ENCODE measurements at places on chromosomes 13 and 19.

DNA sequence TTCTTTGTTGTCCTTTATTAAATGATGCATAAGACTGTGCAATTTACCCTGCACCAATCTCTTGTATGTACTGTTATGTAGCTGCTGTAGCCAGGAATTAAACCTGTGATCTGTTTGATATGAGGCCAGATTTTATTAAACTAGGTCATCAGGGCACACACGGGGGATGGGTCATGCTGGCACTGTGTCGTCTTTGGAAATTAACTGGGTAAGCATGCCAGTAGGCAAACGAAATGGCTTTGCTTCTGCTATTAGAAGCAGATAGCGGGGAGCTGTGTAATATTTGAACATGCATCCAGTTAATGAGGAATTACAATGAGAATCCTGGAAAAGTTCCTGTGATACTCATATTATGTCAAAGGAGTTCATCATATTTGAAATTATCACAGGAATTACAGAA, 23.5 kb downstream of the MTUS2 start:
- DNase-seq, result no peak

GRCh38 chr19:29247051-29247450, 34.1 kb upstream of the UQCRFS1 start:
- DNase-seq, result no peak

GRCh38 chr13:32877491-32877890, 138.7 kb upstream of the KL start:
- DNase-seq, result no peak

DNA sequence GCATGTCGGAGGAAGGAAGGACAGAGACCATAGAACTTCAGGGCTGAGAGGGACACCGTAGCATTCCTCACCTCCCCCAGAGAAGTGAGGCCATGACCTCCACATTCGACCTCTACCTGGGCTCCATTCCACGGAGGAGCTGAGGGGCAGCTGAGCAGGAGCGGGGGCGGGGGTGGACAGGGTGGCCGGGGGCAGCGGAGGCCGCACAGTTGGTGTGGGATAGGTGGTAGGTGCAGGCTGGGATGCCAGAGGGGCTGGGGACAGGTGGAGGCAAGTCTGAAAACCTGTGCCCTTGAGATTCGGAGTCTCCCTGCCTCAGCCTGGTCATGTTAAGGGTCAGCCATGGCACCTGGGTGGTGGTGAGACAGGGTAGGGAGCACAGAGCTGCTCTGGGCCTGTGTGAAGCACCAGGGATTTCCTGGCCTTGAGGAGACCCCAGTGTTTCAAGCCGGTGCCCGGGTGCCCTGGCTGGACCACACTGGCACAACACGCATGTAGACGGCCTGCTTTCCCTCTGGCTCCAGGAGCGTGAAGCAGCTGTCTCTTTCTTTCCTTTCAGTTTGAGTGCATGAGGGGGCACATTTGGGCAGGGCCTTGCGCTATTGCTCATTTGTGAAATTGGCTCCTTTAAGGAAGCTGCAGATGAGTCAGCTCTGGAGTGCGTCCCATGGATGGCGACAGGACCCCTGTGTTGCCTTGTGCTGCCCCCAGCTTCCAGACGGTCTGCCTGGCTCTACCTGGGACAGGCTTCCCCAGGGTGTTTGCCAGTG, 51.8 kb downstream of the TSSK6 start:
- DNase-seq, result no peak

DNA sequence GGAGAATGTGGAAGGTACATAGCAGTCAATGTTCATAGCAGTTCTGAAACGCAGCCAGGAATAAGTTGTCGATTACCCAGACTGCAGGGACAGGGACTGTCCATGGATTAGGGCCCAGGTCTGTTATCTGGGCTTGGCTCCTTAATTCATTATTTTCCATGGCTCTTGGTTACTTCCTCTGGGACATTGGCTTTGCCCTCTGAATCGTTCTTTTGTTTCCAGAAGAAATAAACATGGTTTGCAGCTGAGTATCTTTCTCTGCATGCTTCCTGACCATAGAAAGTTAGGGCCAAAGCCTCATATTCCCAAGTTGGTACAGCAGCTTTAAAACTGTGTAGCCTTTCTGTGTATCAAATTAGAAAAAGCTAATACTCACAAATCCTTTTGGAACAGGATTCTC, 121.7 kb upstream of the MAB21L1 start:
- no peak for DNase-seq

- DNase-seq, result no peak
Observed at GRCh38 chr13:40981361-40981760, 37.8 kb downstream of the ELF1 start.

DNA sequence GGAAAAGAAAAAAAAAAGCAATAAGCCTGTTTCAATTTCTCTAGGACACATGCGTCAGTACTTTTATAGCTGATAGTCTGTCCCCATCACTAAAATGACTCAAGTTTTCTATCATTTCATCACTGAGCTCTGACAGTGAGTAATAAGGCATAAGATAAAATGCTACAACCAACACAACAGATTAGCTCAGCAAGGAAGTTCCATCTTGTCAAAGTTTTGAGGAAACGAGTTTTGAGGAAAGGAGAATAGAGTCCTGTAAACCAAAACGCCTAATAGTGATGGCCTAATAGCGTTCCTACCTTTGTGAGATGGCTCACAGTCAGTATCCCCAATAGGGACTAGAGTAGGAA, 145.1 kb downstream of the LACC1 start:
- no peak for DNase-seq

DNA sequence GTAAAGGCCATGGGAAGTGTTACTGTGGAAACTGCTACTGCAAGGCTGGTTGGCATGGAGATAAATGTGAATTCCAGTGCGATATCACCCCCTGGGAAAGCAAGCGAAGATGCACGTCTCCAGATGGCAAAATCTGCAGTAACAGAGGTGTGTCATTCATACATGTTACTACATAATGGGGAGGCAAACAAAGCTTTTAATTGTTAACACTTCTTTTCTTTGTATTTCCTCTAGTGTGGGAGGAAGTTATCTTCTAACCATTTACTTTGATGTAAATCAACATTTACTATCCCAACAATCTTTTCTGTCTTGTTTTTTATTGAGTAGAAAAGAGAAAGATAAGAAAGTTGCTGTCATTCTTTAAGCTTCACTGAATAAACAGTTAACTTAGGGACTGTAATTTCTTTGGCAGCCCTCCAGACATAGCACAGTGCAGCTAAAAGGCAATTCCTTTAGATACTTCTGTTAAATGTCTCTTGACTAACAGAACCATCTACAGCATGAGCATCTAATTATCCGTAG, 126.9 kb downstream of the ITGBL1 start:
- DNase-seq, result no peak

- DNase-seq, result no peak
Observed at GRCh38 chr19:10724573-10725071, 6.7 kb downstream of the DNM2 start.

DNA sequence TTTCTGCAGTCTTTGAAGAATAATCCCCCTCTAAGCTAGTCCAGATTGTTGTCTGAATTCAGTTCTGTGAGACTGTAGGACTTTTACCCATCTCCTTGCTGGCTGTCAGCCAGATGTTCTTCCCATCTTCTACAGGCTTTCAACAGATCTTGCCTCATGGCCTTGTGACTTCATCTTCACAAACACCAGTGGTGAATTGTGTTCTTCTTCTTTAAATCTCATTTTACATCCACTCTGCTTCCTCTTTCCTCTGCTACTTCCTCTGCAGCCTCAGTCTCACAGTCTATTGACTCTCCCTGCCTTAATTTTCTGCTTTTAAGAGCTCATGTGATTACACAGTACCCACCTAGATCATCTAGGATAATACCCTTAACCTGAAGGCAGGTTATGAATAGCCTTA, 859.0 kb upstream of the SLITRK1 start:
- no peak for DNase-seq

DNA sequence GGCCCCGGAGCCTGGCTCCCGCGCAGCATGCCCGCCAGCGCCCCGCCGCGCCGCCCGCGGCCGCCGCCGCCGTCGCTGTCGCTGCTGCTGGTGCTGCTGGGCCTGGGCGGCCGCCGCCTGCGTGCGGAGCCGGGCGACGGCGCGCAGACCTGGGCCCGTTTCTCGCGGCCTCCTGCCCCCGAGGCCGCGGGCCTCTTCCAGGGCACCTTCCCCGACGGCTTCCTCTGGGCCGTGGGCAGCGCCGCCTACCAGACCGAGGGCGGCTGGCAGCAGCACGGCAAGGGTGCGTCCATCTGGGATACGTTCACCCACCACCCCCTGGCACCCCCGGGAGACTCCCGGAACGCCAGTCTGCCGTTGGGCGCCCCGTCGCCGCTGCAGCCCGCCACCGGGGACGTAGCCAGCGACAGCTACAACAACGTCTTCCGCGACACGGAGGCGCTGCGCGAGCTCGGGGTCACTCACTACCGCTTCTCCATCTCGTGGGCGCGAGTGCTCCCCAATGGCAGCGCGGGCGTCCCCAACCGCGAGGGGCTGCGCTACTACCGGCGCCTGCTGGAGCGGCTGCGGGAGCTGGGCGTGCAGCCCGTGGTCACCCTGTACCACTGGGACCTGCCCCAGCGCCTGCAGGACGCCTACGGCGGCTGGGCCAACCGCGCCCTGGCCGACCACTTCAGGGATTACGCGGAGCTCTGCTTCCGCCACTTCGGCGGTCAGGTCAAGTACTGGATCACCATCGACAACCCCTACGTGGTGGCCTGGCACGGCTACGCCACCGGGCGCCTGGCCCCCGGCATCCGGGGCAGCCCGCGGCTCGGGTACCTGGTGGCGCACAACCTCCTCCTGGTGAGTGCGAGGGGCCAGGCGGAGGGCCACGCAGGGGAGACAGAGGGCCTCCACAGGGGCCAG, at the start of gene KL:
Gene KL, plus strand, starts transcription at position 10 of the 909 bp plus-strand sequence. Its CDS starts 18 bp downstream, at position 28.
- DNase-seq, result peak; percentile 20

- no peak for DNase-seq
Observed at GRCh38 chr13:49456156-49456555, 12.1 kb downstream of the SETDB2 start.

GRCh38 chr19:18436671-18437490, 1.1 kb downstream of the ISYNA1 start:
- DNase-seq, result peak; percentile 86

- no peak for DNase-seq
Observed at GRCh38 chr19:408441-408901, 476 bp downstream of the C2CD4C start.

DNA sequence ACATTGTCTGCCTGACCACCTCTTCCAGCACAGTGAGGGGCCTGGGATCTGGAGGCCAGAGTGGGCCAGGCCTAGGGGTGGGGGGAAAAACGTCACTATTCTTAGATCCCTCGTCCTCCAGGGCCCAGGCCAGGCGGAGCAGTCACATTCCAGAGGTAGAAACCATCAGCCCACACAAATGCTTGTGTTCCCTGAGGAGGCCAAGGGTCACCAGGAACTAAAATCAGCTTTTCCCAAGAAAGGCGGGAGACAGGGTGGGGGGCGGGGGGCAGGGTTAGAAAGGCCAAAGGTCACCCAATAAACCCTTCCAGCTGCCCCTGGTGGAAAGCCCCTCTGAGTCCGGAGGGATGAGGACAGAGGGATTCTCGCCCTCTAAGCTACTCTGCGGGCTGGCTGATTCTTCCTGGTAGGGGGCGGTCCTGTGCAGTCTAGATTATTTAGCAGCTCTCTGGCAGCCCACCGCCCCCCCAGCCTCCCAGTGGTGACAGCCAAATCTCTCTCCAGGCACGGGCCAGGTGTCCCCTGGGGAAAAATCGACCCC, 23.5 kb upstream of the CCL25 start:
- no peak for DNase-seq

- no peak for DNase-seq
Observed at GRCh38 chr19:10521461-10522171, 4.4 kb upstream of the S1PR5 start.

- no peak for DNase-seq
Observed at GRCh38 chr13:85910962-85911361, 111.7 kb upstream of the SLITRK6 start.

DNA sequence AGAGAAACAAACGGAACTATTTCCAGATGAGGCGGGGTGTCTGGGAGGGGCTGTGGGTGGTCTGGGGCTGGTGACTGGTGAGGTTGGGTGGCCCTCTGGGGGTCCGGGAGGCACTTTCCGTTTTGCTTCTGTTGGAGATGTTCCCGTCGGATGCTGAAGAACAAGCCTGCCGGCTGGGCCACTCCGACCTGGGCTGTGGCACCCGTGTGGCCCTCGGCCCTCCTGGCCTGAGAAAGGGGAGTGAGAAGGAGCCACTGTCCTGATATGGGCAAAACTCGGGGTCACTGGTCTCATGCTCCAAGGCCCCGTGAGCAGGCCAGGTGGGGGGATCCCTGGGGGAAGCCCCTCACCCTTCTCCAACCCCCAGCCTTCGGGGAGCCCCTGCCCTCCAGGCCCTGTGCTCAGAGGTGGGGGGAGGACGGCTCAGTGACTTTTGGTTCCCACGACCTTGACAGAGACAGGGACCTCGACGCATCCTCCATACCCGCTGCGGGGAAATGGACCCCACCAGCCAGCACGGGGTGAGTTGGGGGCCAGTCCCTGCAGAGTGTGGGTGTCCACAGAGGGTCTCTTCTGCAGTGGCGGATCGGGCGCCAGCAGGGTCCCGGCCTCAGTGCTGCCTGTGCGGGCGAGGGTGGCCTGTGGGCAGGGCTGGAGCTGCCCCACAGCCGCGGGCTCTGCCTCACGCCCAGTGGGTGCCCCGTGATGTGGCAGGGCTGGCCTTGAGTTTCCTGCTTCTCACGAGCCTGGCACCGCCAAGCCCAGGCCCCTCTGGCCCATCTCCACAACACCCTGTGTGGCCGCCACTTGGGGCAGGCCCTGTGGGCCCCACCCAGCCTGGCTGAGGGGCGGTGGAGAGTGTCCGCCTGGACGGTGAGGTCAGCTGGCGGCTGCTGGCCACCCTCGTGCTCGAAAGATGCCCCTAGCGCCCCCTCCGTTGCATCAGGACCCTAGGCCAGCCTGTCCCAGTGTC, 4.4 kb upstream of the TBXA2R start:
- DNase-seq, result no peak

GRCh38 chr13:35498231-35498630, 21.7 kb upstream of the MAB21L1 start:
- DNase-seq, result no peak

DNA sequence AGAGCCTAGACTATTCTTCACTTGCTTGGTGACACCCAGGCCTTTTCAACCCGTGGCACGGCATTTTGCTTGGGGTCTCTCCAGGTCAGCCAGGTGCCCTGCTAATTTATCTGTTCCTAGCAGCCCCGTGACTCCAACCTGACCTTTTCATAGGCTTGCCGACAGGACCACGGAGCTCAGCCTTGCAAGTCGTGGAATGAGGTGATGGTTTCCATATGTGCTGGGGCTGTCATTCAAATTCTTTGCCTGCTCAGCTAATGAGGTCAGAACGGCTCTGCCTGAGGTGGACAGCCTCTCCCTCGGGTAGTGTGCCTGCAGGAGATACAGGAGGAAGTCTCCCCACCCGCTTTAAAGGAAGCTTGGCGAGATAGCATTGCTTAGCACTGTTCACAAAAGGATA, 61.0 kb downstream of the SHISA2 start:
- no peak for DNase-seq

- DNase-seq, result no peak
Observed at GRCh38 chr13:94323764-94324758, 155.4 kb downstream of the DCT start.

Data from transverse colon (tissue), 4 donors.